ENCODE measurements at places on chromosomes 7 and 10.

GRCh38 chr7:25069900-25070443, 55.1 kb downstream of the CYCS start:
- peak overlapping the region; percentile 55 for H3K4me3 ChIP-seq
- DNase-seq = no peak
- no peak overlapping the region for H3K27ac ChIP-seq
- peaks cover 3% of the 10 kb centered on the region for H3K4me1 ChIP-seq
- H3K36me3 ChIP-seq = no peaks in the 10 kb centered on the region
- no peaks in the 10 kb centered on the region for H3K27me3 ChIP-seq

DNA sequence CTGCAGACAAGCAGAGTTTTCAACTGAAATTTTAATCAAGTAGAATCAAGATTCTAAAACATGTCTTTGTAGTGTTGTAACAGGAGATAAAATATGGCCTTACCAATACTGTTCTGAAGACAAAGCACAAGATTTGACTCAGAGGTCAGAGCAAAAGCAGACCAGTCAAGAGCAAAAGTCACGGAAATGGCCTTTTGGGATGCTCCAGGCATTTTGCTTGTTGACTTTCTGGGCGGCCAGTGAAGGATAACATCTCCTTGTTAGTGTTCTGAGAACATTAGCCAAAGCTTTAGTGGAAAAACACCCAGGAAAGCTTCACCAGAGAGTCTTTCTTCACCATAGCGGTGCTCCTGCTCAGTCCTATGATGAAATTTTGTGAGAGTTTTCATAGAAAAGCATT, 590.6 kb downstream of the ARL4A start:
- H3K36me3 ChIP-seq = no peaks in the 10 kb centered on the region
- H3K4me3 ChIP-seq = no peak overlapping the region
- no peaks in the 10 kb centered on the region for H3K4me1 ChIP-seq
- H3K27ac ChIP-seq = no peak overlapping the region
- no peaks in the 10 kb centered on the region for H3K27me3 ChIP-seq
- no peak for DNase-seq

DNA sequence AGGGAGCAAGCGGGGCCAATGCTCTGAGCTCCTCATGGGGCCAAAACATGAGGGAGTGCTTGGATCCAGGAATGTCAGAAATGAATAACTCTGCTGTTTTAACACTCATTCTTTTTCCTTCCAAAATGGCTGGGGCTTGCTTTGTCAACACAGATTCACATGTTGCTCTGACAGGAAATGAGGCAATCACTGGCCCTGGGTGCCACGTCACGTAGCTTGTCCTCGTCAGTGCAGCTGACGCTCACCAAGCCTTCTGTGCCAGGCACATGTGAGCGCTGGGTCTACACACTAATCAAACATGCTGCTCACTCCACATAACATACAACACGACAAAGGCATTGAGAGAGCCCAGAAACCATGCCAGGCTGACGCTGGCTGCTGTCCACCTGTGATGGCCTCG, 198.9 kb downstream of the WDR37 start:
- no peaks in the 10 kb centered on the region for H3K36me3 ChIP-seq
- H3K27ac ChIP-seq = no peak overlapping the region
- DNase-seq = no peak
- H3K4me3 ChIP-seq = no peak overlapping the region

- no peaks in the 10 kb centered on the region for H3K36me3 ChIP-seq
- no peaks in the 10 kb centered on the region for H3K27me3 ChIP-seq
- H3K4me1 ChIP-seq = no peaks in the 10 kb centered on the region
- H3K4me3 ChIP-seq = no peak overlapping the region
- H3K27ac ChIP-seq = no peak overlapping the region
These were observed 436.8 kb downstream of the RPS24 start for GRCh38 chr10:78470267-78471103.

GRCh38 chr7:116574025-116574822, 49.4 kb downstream of the CAV1 start:
- peaks cover 7% of the 10 kb centered on the region for H3K4me1 ChIP-seq
- no peak overlapping the region for H3K27ac ChIP-seq
- H3K27me3 ChIP-seq = no peaks in the 10 kb centered on the region
- no peaks in the 10 kb centered on the region for H3K36me3 ChIP-seq
- DNase-seq = no peak

DNA sequence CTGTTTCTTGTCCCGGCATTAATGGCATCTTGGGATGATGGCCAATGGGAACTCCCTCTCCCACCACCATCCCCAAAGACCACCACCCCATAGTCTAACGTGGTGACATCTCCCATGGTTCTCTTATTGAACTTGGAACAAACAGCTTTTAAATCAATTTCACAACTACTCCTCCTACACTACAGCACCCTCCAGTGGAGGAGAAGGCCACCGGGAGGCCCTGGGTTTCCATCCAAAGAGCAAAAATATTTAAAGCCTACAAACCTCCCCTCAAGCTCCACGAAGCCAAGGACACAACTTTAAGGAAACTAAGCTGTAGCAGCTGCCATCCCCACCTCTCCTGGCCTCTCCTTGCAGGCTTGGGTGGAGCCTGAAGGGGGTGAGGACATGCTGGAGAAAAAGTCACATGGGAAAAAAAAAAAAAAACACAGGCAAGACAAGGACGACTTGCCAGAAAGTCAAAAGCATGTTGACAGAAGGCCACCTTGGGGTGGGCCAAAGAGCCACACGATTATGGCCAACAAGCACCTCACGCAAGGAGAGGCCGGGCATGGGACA, 94.0 kb upstream of the LANCL2 start:
- H3K36me3 ChIP-seq = no peaks in the 10 kb centered on the region
- no peaks in the 10 kb centered on the region for H3K27me3 ChIP-seq
- no peak overlapping the region for H3K27ac ChIP-seq
- H3K4me3 ChIP-seq = no peak overlapping the region

DNA sequence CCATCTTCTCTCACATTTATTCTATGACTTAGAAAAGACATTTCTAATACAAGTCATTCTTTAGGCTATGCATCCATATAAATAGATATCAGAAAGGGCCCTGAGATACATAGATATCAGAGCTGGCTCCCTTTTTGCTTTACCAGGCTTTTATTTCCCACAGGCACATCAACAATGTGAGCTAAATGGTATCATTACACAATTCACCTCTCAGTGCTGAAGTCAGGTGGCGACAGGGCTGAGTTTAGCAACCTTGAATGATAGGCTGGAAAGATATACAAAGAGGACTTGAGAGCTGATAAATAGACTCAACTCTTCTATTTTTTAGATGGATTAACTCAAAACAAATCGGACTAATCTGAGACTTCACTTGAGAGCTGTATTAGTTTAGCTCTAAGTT, 189.2 kb upstream of the COL1A2 start:
- H3K36me3 ChIP-seq = no peaks in the 10 kb centered on the region
- H3K27me3 ChIP-seq = no peaks in the 10 kb centered on the region
- no peak overlapping the region for H3K27ac ChIP-seq
- H3K4me3 ChIP-seq = no peak overlapping the region
- DNase-seq = no peak

DNA sequence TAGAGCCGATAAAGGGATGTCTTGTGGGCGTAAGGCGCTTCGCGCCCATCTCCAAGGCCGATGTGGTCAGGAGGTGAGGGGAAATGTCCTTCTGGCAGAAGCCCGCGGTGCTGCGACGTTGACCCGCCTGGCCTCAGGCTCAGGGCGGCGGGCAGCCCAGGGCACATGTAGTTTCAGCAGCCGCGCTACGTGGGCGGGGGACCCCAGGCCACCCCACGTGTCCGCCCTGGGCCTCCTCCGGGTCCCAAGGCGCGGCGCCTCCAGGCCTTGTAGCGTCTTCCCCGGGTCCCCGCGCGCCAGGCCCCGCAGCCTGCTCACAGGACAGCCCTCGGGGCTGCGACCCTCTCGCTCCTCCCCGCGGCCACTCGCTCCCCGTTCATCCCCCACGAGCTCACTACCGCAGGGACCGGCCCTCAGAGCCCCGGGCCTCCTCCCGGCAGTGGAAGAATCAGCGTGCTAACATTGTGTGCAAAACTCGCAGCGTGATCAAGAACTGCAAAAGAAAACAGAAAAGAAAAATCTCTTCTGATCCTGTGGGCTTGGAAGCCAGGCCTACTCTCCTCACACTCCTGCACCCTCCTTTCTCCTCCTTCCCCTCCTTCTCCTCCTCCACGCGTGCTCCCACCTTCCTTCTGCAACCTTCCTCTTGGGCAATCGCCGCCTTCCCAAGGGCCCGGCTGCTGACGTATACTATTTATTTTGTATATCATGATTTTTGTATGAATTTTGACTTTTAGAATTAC, 4.4 kb upstream of the TBX20 start:
- no peaks in the 10 kb centered on the region for H3K36me3 ChIP-seq
- H3K4me3 ChIP-seq = no peak overlapping the region
- DNase-seq = no peak
- peaks cover 49% of the 10 kb centered on the region for H3K4me1 ChIP-seq
- no peak overlapping the region for H3K27ac ChIP-seq

GRCh38 chr7:40346554-40346953, 211.7 kb downstream of the SUGCT start:
- no peaks in the 10 kb centered on the region for H3K27me3 ChIP-seq
- H3K36me3 ChIP-seq = no peaks in the 10 kb centered on the region
- no peak overlapping the region for H3K27ac ChIP-seq

DNA sequence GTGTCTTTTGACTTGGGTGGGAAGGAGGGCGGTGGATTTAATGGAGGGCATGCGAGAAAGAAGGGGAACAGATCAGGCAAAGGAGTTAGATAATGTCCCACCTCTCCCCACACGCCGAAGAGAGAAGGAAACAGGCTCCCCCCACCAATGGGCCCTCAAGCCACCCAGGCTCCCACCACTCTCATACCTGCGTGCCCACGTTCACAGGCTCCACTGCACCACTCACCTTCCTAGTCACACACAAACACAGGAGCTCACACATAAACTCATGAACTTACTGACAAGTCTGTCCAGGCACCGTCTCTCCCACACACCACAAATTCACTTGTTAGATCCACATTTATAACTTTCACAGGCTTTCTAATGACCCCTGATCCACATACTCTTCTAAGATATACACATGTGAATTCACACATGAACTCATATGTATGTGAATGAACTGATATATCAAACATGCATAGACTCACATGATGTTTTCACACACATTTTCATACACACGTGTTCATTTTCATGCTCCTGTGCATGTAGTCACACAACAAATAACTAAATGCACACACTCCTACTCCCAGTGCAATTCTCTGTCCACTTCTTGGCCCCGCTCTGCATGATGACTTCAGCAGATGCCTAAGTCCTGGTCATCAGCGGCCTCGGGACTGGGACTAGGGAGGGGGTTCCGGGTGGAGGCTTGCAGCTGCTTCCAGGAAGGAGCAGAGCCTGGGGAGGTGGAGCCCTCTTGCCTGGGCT, 1.5 kb downstream of the LZTS2 start:
- H3K27me3 ChIP-seq = no peaks in the 10 kb centered on the region
- H3K36me3 ChIP-seq = peaks cover 38% of the 10 kb centered on the region
- peak overlapping the region; percentile 100 for H3K27ac ChIP-seq
- H3K4me3 ChIP-seq = peak overlapping the region; percentile 94
- peaks cover 76% of the 10 kb centered on the region for H3K4me1 ChIP-seq
- DNase-seq = no peak

DNA sequence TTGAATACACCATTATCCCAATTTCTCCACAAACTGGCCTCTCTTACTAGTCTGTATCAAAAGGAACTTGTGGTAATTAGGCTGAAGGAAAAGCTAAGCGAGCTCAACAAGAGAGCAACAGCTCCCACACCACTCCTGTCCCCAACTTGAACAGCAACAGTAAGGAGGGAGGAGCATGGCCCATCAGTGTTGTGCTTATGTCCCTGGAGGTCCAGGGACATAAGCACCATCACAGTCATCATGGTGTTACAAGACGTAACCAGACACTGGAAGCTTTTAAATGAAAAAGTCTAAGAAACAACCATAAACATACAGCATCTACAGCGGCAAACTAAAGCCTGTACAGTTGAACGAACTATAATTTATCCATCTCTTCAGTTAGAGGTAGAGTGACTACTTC, 989 bp downstream of the ERLIN1 start:
- peak overlapping the region; percentile 98 for H3K4me3 ChIP-seq
- no peaks in the 10 kb centered on the region for H3K27me3 ChIP-seq
- no peak for DNase-seq
- peaks cover 58% of the 10 kb centered on the region for H3K4me1 ChIP-seq

- no peaks in the 10 kb centered on the region for H3K27me3 ChIP-seq
- no peak overlapping the region for H3K27ac ChIP-seq
- H3K36me3 ChIP-seq = no peaks in the 10 kb centered on the region
- H3K4me3 ChIP-seq = no peak overlapping the region
- no peaks in the 10 kb centered on the region for H3K4me1 ChIP-seq
These were observed 140.0 kb upstream of the PHYHIPL start for GRCh38 chr10:59036311-59037017.

GRCh38 chr7:50335795-50336754, 31.6 kb downstream of the IKZF1 start:
- peaks cover 14% of the 10 kb centered on the region for H3K27me3 ChIP-seq
- peaks cover 4% of the 10 kb centered on the region for H3K4me1 ChIP-seq
- peak overlapping the region; percentile 67 for H3K27ac ChIP-seq

DNA sequence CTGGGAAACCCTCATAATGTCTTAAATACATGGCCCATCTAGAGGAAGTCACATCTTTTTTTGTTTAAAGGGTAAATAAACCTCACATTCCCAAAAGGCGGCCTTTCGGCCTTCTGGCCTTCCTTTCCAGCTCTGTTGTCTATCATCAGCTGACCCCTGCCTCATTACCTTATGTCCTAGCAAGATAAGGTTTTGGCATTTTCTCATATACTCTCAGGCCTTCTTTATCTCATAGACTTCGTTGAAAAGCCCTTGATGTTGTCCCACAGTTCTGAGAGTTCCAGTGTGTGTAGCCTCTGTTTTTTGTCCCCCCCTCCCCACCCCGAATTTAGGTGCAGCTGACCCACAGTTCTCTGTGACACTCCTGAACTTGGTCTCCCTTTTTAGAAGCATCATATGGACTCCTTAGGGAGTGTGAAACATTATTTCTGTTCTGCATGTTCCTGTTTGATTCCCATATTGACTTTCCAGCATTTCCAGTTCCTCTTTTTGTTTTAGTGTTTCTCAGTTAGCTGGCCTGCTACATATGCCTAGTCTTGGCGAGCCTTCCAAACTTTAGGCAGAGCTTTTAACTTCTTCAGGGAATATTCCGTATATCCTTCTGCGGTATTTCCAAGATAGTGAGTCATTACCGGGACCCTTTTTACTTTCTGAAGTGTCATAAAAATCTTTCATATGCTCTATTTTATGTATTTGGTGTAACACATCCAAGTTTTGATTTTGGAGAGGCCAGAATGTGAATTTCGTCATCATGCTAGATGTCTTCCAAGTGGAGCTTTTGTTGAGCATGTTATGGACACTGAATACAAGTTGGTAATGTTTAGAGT, 138.5 kb downstream of the LRRC4 start:
- no peak overlapping the region for H3K4me3 ChIP-seq
- no peaks in the 10 kb centered on the region for H3K4me1 ChIP-seq
- no peak for DNase-seq
- no peak overlapping the region for H3K27ac ChIP-seq

DNA sequence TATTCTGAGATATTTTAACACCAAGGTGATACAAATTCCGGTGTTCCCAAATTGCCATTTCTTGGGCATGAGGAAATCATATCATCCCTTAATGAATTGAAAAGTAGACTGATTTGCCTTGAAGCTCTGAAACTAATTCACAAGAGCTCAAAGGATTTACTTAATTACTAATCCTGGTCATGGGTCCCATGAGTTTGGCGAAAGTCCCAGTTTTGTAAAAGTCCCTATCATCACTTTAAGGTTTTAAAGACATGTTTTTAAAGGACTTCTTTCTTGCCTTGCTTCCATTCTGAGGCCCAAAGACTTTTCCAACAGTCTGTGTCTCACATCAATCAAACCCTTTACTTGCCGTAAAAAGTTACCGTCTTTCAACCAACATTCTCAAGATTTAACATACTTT, 377.9 kb downstream of the DNAJB9 start:
- no peaks in the 10 kb centered on the region for H3K27me3 ChIP-seq
- no peaks in the 10 kb centered on the region for H3K4me1 ChIP-seq
- H3K36me3 ChIP-seq = no peaks in the 10 kb centered on the region
- DNase-seq = no peak
- H3K27ac ChIP-seq = no peak overlapping the region
- no peak overlapping the region for H3K4me3 ChIP-seq

Data from esophagus squamous epithelium (tissue), 5 donors.